ENCODE measurements at places on chromosomes 12 and 14. TPM values are rescaled to one million over a fixed set of nuclear protein-coding genes. Genes with fewer than 3 reads are reported as not detected.

DNA sequence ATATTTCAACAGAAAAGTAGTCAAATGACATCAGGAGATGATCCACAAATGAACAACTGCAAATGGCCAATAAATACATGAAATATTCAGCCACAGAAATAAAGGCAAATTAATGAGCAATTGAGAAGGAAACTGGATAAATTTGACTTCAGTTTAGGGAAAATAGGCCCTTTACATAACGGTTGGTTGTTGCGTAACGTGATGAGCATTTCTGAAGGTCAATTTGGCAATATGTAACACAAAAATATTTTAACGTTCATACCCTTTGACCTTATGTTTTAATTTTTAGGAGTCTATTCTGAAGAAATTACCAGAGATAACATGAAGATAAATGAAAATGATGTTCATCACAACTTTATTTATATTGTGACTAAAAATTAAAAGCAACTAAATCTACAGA is 14.7 kb upstream of the MSRB3 start:
- no peak for DNase-seq

GRCh38 chr14:34983786-34984185 is 994 bp downstream of the SRP54 start:
- DNase-seq: no peak

- peak; percentile 91 for DNase-seq
Observed at GRCh38 chr12:6925540-6926279, 2.0 kb upstream of the ATN1 start.

- peak; percentile 17 for DNase-seq
Observed at GRCh38 chr12:108390495-108391203, 51.5 kb upstream of the CMKLR1 start.

DNA sequence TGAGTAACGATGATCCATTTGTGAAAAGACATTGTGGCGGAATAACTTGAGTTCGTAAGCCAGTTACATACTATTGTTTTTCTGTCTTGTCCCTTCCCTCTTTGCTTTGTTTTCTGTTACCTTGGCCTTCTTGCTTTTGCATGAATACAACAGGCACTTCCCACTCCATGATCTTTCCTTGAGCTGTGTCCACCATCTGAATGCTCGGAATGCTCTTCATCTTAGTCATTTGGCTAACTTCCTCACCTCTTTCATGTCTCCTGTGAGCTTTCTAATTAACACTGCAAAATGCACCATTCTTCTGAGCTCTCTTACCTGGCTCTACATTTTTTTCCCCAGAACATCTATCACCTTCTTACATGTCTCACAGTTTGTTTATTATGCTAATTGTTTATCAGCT is 10.0 kb downstream of the KNTC1 start:
- DNase-seq: no peak

DNA sequence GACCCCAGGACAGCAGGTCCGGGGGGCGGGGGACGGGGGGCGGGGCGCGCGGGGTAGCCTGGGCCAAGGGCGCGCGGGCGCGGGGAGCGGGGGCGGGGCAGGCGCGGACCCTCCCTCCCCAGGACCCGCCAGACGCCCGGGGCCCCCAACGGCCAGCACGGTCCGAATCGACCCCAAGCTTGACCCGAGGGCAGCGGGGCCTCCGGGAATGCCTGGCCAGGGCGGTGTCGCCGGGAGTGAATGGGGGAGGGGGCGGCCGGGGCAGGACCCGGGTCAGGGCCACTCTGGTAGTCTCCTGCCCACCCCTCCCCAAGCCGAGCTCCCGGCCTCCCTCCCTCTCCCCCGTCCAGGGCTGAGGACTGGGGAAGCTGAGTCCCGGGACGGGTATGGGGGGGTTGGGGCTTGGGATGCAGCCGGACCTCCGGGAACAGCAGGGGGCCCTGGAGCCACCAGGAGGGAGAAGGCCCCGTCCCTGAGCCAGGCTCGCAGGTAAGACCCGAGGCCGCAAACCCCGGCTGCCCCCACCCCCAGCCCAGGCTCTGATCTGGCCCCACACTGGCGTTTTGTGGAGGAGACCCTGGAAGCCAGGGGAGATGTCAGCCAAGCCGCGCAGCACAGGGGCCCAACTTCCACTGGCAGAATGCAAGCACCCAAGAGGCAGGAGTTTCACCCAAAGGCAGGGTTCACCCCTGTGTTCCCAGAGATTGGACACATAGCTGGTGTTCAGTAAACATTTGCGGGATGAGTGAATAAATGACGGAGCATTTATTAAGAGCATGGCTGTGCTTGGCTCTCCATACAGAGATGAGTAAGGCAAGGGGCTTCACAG is 545 bp upstream of the GALNT9 start:
- DNase-seq: peak; percentile 32

DNA sequence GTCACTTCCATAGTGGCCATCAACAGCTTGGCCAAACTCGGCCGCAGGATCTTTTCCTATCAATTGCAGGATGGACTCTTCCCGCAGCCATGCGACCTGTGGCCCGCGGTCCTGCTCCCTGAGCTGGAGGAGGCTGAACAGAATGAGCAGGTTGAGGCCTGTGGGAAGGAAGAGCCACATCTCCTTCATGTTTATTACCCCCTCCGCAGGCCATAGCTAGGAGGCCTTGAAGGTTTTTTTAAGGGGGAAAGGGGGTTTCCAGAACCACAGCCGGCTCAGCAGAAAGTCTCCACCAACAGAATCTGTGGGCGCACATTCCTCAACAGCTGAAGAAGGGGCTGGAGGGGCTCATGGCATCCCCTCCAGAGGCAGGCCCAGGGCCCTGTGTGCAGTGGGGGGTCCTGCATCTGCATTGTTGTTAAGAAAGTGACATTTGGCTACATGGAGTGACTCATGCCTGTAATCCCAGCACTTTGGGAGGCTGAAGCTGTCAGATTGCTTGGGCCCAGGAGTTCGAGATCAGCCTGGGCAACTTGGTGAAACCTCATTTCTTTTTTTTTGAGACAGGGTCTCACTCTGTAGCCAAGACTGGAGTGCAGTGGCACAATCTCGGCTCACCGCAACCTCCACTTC is 25.2 kb upstream of the PPP1R13B start:
- DNase-seq: peak; percentile 54

DNA sequence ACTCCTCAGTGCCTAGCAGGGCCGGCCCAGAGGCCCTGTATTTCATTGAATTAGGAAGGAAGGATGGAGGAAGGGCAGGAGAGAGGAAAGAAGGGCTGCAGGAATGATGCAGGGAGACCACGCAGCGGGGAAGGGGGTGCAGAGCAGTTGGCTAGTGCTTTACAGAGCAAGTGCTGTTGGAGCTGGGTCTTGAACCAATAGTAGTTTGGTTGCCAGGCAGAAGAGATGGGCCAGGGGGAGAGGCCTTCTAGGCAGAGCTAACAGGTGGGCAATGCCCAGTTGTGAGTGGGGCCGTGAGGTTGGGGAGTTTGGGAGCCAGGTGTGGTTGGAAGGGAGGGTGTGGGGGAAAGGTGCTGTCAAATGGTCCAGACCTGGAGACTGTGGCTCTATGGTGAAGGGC is 39.1 kb upstream of the SRSF5 start:
- DNase-seq: no peak

DNA sequence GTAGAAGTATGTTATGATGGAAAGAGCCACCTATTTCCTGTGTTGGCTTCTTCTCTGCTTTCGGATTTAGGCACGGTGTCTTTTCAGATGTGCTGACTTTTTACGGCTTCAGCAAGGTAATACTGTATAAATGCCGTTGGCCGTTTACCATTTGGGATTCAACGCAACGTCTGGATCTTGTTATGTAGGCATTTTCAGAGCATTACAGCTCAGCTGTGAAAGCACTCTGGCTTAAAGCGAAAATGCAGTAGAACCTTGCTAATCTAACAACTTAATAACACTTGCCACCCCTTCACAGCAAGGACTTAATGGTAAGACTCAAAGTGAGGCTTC is 229.9 kb downstream of the EFCAB11 start:
- DNase-seq: no peak

GRCh38 chr14:88322504-88323085 is 474 bp downstream of the KCNK10 start:
- peak; percentile 4 for DNase-seq

GRCh38 chr12:119681728-119682638 is 14.1 kb downstream of the PRKAB1 start:
- no peak for DNase-seq

GRCh38 chr12:96170762-96171161 is 23.4 kb upstream of the ELK3 start:
- DNase-seq: no peak

DNA sequence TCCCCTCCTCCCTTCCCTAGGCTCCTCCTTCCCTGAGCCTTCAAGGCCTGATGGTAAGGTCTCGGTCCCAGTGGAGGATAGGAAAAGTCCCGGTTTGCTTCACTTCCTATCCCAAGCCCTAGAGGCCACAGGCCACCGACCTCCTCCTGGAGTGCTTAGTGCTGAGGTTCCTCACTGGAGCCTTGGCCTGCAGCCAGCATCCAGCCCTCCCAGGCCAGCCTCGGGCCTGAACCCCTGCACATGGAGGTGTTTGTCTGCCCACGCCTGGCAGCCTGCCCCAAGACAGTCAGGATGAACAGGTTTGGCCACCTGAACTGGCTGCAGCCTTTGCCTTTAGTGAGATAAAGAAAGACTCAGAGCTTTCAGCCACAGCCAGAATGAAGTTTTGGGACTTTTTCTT is 15.8 kb upstream of the KRT7 start:
- peak; percentile 22 for DNase-seq

DNA sequence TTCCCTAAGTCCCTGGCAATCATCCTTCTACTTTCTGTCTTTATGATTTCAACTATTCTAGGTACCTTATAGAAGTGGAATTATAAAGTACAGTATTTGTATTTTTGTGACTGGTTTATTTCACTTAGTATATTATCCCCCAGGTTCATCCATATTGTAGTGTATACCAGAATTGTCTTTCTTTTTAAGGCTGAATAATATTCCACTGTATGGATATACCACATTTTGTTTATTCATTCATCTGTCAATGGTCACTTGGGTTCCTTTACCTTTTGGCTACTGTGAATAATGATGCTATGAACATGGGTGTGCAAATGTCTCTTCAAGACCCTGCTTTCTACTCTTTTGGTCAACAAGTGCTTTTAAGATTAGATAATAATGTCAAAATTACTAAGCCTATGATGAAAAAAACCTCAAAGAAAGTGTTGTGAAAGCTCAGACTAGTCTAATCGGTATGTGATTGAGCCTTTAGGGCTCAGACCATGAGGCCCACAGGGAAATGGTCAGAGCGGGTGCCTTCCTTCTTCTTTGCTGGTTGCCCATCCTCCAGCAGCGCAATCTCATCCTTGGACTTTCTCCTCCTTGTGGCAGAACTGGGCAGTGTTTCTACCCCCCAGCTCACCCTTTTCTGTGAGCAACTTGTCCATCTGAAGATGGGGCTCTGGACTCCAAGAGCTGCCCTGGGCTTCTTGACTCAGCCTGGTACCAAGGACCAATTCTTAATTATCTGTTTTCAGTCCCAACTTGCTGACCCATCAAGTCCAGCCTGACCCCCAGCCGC is 105.4 kb downstream of the TTC8 start:
- peak; percentile 60 for DNase-seq

Gene SERPINA5
- 0.81 TPM for polyA plus RNA-seq
